ENCODE measurements at places on chromosomes 6 and 20.
A peak's percentile ranks its signal among the peaks of the same experiment; 100 is the strongest.

DNA sequence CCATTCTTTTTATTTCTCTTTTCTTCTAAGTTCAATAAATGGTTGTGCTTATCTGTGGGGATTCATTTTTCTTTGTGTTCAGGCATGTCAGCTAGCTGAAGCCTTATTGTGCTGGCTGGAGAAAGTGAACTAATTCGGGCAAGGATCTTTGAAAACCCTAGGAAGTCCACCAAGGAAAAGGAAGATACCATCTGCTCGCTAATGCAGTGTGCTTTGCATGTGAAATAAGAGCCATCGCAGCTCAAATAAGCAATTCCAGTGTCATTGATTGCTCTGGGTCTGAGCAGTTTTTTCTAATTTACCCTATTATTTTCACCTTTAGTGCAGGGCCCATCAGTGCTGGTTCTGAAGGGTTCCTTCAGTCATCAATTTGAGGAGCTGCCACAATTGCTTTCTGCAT, 309.4 kb upstream of the SOX4 start:
- no peak for DNase-seq

DNA sequence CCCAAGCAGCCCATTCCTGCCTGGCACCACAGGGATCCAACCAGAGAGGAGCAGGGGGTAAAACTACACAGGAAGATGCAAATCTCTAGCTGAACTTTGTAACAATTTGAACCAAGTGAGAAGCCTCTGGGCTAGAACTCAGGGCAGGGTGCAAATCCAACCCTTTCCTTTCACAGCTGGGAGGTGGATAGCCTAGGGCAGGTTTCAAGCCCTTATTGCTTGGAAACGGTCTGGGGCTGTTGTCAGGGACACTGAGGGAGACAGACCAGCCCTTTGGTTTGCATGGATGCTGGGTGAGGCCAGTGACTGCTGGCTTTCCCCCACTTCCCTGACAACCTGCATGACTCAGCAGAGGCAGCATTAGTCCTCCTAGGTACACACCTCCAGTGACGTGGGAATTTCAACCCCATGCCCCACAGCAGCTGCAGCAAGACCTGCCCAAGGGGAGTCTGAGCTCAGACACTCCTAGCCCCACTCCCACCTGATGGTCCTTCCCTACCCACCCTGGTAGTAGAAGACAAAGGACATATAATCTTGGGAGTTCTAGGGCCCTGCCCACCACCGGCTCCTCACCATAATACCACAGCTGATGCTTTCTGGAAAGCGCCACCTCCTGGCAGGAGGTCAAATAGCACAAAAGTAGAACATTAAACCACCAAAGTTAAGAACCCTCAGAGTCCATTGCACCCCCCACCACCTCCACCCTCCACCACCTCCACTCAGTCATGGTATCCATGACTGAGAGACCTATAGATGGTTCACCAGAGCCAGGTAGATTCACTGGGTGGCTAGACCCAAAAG, 797.7 kb upstream of the MAN1A1 start:
- no peak for DNase-seq

DNA sequence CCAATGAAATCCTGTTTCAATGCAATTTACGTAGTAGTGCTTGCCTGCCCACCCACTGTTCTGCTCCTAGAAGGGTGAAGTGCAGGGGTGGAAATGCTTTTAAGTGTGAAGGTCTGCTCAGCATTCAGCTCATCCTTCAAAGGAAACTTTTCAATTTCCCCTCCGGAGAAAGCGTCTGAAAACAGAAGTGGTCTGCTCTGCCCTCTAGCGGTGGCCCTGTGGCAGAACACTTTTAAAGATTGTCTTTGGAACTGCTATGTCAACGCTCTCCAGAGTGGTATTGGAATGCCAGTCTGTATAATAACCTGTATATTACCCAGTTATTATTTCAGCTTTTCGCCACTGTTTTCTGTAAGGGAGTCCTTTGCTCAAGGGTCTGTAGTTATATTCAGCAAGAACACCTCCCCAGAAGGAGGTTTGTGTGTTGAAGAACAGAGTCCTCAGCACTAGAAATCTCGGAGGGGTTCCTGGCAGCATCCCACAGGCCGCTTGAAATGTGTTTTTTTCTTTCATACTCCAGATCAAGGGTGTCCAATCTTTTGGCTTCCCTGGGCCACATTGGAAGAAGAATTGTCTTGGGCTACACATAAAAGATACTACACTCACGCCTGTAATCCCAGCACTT, 63.1 kb upstream of the KLHL31 start:
- DNase-seq: peak; percentile 54

DNA sequence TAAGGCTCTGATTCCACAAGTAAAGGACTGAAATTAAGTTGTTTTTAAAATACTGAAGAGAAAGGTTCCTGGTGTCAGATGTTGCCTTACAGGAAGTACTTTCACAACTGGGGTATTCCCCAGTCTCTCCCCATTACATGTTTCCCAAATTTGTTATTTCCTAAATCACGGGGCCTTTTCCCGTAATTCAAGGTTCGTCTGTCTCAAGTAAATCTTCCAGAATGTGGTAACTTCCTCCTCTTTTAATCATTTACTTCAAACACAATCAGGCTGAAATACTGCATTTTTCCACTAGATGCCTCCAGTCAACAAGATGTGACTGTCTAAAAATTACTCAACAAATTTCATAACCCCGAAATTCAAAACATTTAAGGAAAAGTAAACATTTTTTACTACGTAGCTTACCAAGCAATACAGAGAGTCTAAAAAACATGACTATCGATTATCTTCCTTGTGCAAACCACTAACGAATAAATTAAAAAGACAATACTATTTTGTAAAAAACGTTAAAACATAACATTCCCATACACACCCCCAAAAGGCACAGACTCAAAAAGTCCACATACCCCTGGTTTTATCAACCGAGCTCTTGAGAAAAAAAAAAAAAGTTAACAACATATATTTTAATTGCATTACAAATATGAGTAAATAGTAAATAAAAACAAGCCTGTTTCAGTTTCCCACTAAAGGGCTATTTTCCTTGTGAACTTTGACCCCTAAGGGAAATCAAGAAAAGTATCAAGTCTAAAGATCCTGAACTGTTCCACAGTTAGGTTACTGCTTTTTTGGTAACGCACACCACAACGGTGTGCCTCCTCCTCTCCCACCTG, 1.7 kb downstream of the SOD2 start:
- no peak for DNase-seq

DNA sequence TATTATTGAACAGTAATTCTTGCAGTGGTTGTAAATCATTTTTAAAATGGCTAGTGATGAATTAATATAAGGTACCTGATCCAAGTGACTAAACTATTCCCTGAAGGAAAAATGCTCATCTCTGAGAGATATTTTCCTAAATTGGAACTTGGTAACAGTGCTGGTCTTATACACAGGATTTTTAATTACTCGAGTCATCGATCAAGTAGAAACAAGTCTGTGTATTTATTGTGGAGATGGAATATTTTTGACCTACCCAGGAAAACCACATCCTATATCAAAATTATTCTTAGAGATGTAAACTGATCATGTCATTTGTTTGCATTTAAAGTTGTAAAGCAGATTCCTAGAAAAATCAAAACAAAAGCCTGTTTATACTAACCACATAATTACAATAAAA, 166.9 kb downstream of the MOXD1 start:
- no peak for DNase-seq

DNA sequence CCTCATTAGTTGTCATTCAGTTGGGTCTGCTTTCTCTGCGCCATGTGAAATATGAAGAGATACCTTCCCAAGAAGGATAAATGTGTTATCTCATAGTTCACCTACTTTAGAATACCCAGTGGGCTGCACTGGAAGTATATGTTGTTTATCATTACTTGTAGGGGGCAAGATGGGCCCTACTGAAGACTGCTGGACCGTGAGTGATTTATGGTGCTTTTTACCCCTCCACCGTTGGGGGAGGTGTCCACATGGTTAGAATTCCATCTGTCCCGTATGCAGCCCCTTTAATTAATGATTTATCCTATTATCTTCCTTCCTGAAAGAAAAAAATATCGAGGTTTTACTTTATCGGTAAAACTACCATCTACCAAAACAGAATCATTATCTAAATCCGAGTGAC, 97.0 kb downstream of the TSHZ2 start:
- no peak for DNase-seq

- no peak for DNase-seq
Observed at GRCh38 chr6:163296835-163297519, 117.5 kb upstream of the QKI start.

DNA sequence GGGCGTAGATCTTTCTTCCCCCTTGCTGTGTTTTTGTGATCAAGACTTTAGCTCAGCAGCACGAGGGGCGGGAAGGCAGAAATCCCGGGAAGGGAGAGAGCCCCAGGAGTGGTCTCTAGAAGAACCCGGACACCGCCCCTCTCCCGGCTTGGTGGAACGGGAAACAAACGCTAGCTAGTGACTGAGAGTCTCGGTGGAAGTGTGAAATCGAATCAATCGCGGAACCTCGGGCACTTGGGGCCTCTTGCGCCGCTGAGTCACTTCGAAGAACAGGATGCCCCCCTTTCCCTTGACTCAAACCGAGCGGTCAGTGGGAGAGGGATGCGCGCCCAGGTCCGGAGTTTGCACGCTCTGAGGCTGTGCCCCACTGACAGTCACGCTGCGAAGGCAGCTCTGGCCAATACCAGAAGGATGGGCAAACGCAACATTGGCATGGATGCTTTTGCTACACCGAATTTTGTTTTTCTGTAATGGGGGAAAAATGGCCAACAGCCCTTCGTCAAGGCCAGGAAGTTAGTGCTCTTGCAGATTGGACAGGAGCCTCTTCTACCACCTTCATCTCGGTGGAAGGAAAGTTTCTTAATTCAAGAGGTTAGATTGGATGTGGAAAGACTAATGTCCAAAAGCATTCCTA, 1.6 kb upstream of the OLIG3 start:
- DNase-seq: no peak

DNA sequence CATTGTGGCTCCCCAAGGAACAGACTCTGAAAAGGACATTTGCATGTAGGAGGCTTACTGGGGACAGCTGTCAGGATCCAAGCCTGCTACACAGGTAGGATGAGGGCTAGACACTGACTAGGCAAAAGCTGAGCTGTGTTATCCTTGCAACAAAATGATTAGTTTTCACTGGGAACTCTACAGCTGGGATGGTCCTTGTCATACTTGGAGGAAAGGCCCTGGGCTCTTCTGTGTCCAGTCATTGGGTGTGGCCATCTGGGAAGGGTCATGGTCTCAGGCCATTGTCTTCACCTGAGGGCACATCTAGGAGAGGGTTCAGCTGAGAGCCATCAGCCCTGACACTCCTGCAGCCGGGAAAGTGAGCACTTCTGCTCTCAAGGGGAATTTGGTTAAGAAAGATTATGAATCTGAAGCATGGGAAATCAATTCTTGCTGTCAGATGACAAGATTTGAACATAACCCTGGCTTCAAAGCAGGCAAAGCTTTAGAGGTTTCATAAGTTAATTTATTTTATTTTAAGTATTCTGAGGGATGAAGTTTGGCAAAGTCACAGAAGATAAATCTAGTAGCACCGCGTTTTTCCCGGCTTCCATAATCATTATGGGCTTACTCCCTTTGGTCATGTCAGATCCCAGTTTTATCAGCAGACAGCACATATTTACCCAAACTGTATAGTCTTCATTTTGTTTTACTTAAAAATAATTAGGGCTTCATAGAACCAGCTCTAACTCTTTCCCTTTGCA, 78.4 kb upstream of the SLC22A23 start:
- no peak for DNase-seq

DNA sequence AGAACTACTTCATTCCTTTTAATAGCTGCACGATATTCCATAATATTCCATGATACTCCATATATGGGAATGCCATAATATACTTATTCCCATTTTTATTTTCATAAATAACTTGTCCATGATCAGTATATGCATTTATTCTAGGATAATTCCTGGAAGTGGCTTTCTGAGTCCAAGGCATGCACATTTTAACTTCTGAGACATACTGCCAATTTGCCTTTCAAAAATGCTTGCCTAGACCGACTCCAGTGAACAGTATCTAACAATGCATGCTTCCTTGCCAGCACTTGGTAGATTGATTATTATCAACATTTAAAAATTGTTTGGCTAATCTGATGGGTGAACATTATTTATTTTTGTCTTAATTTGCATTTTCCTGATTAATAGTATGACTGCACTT, 54.0 kb downstream of the SPTLC3 start:
- DNase-seq: no peak

DNA sequence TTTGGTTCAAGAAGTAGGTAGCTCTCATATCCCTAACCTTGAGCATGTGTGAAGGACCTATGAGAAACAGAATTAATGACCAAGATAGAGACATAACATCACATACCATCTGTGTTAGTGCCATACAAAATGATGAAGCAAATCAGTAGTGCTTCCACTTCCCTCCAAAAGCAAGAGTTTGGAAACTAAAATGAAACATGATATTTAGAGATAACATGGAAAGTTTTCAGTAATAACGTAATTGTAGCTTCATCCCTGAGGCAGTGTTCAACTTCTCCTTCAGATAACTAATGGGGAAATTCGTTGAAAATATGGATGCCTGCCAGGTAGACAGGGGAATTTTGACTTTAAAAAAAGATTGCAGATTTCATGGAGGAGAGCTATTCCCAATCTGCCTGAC, 248.4 kb upstream of the IRAK1BP1 start:
- no peak for DNase-seq

DNA sequence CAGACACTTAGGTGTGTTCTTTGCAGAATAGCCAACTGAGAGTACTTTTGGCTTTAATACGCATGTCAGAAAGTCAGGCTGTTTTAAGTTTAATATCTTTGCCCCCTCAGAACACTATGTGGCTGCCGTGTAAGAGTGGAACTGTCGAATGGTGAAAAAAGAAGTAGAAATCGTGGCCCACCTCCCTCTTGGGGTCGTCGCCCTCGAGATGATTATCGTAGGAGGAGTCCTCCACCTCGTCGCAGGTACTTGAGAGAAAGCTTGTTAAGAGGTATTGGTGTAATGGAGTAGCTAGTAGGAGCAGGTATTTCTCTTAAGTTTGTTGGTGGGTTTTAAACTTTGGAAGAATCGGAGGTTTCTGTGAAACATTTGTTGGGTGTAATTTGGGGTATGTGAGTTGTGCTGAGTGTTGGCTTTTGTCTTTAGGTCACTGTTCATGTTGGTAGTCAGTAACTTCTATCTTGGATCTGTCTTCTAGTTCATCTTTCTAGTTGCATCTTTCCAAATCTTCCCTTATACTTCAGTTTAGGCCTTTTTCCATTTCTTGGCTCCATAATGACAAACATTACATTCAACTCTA, 4.7 kb downstream of the SRSF3 start:
- no peak for DNase-seq

GRCh38 chr20:64042054-64042781, 6.2 kb downstream of the C20orf204 start:
- no peak for DNase-seq

- DNase-seq: no peak
Observed at GRCh38 chr6:119677384-119677783, 327.8 kb upstream of the MAN1A1 start.
